ENCODE measurements at places on chromosomes 6 and 20.

GRCh38 chr20:57803508-57804005 is 93.7 kb upstream of the PMEPA1 start:
- no peak for DNase-seq

DNA sequence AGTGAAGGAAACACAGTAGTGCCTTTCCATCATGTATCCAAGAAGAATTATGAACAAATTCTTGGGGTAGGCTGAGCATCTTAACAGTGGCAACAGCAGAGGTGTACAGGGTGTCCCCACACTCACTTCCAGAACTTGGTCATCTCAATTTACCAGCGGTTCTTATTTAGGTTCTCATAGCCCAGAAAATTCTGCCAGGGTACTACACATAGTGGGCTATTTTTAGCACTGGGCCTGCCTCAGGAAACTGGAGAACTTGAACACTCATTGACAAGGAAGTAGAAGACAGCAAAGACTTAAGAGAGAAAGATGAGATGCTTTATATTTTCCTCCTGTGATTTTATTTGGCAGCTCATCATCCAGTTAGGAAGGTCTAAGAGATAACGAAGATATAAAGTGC is 71.8 kb upstream of the PHIP start:
- DNase-seq, result no peak

- DNase-seq, result no peak
Observed at GRCh38 chr6:148027201-148027600, 315.4 kb upstream of the SASH1 start.

- no peak for DNase-seq
Observed at GRCh38 chr6:7203939-7204338, 96.2 kb downstream of the RREB1 start.

DNA sequence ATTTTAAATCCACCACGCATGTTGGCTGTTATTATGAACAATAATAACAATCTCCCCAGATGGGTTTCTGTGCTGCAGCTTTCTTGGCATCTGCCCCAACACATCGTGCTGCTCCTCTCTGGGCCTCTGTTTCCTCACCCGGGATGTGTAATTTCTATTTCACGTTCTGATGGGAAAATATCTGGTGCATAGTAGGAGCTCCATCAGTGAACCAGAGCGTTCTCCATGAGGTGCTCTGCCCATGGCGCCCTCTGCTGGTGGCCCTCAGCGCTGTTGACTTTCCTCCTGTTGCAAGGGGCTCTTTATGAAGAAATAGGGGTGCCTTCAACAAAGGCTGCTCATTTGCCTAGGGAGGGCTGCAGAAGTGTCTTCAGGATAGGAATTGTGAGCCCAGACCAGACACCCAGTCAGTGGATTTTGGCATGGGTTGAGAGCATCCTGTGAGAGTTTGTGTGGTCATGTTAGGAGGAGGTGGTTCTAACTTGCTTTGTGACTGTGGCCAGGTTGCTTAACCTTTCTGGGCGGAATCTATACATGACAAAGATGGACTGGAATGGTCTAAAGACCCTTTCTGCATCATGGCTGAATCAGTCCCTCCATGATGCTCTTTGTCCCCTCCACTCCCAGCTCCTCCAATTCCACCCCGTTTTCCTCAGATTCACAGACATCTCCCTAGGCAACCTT is 8.1 kb downstream of the SCRT2 start:
- DNase-seq, result peak; percentile 58

- DNase-seq, result no peak
Observed at GRCh38 chr20:14470977-14471661, 133.7 kb upstream of the FLRT3 start.

DNA sequence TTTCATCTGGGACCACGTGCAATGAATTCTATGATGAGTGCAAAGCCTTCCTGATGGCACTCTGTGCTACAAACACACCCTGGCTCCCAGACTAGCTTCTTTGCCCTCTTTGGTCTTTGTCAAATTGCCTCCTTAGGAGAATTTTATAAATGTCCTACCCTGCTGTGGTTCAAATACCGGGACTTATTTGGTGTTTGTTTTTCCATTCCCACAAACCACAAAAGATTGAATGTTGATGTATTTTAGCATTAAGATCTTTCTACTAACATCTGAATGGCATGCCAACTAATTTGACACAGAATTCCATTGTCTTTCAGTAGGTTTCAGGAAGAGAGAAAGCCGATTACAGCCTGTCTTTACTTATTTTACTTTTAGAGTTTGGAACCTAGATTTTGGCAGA is 424.2 kb upstream of the SLC35B3 start:
- no peak for DNase-seq

DNA sequence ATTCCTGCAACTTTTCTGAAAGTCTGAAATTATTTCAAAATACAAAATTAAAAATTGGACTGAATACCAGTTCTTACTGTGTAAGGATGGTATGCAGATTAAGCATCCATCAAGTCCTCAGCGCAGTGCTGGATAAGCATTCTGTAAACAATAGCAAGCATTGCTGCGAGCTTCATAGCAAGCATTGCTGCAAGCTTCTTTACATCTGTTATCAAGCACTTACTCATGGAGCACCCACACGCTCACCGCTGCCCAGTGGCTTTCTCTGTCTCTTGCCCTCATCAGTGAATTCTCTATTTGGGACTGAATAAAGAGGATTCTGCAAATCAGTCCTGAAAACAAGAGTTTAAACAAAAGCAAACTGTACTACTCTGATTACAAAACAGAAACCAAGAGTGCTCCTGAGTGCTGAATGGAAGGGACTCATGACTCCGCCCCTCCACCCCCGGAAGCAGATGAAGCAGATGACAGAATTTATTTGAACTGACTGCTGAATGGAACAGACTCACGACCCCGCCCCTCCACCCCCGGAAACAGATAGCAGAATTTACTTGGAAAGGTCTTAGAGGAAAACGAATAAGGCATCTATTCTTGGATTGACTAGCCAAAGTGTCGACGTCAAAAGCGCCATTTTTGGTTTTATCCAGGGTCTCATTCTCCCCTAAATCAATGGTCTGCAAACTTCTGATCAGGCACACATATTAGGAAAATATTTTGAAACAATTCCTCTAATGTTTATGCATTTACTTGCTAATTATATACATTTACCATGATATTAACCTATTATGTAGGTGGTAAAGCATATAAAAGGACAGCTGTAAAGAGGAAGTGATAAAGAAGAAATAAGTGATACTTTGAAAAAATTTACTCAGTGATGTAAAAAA is 22.1 kb upstream of the EYA2 start:
- DNase-seq, result no peak
